ENCODE measurements at places on chromosomes 7 and 10.
A peak's percentile ranks its signal among the peaks of the same experiment; 100 is the strongest.

DNA sequence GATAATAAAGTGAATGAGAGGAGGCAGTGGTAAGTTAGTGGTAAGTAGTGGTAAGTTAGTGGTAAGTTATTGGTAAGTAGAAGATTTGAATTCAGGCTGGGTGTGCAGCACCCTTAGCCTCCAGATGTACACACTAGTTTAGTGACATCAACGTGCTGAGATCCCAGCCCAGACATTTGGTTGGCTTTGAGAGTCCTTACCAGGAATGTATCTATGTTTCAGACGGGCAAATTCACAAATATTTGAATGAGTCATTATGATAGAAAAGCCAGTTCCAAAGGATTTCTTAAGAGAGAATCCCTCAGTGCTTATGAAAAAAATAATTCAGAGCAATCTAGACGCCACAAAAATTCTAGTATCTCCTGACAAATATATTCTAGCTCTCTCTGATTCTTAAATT is 70.0 kb downstream of the ARL4A start:
- no peak for DNase-seq

DNA sequence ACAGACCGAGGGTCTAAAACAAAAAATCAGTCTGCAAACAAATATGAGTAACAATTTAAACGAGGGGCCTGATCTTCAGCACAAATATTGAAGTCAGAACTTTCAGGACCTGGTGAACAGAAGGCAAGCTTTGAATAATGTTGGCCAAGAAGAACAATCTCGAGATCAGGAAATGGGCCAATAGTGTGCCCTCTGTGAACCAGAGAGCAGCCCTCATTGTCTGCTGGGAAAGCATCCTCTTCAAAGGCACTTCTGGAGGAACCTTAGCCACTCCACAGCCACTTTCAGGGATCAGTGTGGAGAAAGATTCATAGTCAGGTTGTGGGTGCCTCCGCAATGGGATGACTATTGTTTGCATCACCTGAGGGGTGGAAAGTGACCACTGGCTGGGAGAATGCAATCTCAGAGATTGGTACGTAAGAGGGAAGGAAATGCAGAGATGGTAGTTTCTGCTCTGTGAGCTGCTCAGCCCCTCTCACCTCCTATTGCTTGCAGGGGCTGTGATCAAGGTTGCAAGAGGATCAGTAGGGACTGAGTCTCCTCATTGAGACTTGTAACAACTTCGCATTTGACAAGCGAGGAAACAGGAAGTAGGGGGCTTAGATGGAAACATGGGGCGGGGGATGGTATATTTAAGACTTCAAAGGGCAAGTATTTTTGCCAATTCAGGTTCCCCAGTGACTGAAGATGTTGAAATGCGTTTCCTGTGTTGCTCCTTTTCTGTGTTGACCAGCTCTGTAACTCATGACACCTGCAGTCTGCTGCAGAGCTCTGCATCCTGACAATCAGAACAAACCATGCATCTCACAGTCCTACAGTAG is 28.4 kb upstream of the IFRD1 start:
- DNase-seq: no peak

GRCh38 chr7:130048906-130049305 is 2.3 kb downstream of the ZC3HC1 start:
- DNase-seq: no peak

GRCh38 chr10:1057106-1057657 is 997 bp downstream of the WDR37 start:
- DNase-seq: no peak

GRCh38 chr10:61642676-61643075 is 20.1 kb upstream of the CABCOCO1 start:
- DNase-seq: no peak

DNA sequence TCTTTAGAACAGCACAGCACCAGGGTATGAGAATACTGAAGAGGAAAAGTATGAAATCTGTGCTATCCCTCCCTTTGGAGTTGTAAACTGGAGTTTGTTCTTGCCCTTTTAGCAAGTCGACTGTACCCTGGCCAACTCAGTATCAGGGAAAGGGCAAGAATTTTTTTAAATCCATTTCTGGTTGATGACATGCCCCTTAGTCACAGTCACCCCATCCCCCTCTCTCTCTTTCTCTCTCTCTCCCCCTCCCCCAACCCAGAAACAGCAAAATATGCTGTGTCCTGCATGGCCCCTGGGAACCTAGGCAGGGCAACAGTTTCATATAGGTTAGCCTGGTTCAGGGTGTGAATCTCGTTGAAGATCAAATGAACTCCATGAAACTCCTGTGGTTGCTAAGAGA is 177.7 kb upstream of the ADO start:
- no peak for DNase-seq

- no peak for DNase-seq
Observed at GRCh38 chr7:106456329-106456728, 171.5 kb upstream of the NAMPT start.

DNA sequence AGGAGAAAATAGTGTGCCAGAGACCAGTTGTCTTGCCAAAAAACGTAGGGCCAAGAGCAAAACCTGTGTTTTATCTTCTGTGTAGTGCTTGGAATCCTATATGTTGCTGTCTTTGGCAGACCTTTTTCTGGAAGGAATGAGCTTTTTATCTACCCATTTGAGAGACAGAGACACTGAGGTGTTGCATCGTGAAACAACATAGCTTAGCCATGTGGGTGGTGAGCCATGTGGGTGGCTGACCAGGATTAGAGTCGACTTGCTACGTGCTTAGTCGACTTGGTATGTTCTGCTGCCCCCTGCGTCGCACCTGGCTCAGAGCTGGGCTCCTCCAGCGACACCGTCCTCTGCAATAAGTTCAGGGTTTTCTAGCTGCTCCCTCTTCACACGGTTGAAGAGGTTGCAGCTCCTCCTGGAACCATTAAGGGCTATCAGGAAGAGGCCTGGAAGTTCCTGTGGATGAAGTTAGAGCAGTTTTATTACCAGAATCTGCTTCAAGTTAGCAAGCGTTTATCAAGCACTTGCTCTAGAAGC is 175.8 kb downstream of the SH2D4B start:
- DNase-seq: no peak

GRCh38 chr10:3699916-3700315 is 85.1 kb downstream of the KLF6 start:
- no peak for DNase-seq

- DNase-seq: no peak
Observed at GRCh38 chr7:1809070-1809469, 139.0 kb downstream of the ELFN1 start.

GRCh38 chr7:121595758-121596696 is 199.9 kb upstream of the FAM3C start:
- DNase-seq: no peak

GRCh38 chr7:112866424-112866823 is 76.2 kb upstream of the TMEM168 start:
- DNase-seq: no peak

- peak; percentile 88 for DNase-seq
Observed at GRCh38 chr7:132065193-132065988, 509.0 kb upstream of the PODXL start.

DNA sequence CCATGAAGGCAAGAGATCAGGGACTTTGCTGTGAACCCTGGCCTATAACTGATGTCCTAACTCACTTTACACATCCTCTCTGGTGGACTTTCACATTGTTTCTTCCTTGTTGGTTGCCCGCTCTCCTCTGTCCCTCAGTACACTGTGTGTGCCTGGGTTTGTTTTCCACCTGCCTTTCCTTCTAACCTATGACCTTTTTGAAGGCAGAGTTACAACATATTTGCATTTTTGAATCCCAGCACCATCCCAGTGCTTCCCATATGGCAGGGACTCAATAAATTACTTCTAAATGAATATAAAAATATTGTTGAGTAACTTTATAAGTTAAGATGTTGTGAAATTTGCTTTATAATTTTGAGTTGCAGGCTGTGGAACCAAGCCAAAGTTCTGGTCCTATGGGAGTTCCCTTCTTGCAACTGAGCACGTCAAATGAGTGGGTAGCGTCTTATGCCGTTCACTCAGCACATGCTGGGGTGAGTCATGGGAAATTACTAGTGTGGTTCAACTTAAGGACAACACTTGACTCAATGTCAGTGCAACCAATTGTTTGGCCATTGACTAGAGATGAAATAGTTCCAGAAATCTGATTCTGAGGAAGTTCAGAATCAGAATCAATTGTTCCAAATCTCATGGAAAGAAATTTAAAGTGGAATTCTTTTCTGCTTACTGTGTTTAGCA is 250.9 kb downstream of the TWIST1 start:
- DNase-seq: peak; percentile 45

- DNase-seq: no peak
Observed at GRCh38 chr7:4164556-4164955, 517.5 kb upstream of the FOXK1 start.

- no peak for DNase-seq
Observed at GRCh38 chr7:111532625-111533024, 29.7 kb downstream of the IMMP2L start.

DNA sequence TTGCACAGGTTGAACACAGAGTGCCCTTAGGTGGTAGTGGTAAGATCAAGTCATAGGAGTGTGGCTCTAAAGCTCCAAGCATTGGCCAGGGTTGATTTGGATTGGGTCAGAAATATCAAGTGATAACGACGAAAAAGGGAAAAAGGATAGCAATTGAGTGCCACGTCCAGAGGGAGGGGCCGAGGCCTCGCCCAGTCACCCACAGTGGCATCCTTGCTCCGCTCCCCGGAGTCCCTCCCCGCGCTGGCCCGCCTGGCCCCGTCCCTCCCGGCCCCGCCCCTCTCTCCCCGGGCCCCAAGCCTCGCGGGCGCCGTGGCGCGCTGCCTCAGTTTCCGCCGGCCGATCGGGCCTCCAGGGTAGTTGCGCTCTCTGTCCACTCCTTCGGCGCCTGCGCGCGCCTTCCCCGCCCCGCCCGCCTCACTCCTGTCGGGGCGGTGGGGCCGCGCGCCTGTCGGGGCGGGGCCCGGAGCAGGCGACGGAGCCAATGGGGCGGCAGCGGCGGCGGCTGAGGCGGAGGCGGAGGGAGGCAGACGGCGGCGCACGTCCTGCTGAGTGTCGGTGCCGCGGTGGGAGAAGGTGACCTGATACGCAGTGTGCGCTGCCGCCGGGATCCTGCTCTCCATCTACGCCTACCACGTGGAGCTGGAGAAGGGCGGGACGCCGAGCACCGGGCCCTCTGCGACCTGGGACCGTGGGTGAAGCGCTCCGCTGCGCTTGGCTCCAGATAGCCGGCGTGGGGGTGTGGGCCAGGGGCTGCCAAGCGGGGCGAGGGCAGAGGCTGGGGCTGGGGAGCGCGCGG is 209.1 kb upstream of the ZNF722 start:
- DNase-seq: no peak

DNA sequence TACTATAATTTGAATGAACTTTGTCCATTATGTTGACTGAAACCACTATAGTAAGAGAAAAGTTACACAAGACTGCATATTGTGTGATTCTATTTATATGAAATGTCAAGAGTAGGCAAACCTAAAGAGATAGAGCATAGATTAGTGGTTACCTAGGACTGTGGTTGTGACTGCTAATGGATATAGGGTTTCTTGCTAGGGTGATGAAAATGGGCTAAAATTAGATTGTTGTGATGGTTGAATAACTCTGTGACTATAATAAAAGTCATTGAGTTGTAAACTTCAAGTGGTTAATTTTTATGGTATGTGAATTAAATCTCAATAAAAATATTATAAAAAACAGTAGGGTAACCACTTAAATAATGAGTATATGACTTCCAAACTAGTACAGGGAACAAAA is 142.9 kb upstream of the AHR start:
- DNase-seq: no peak

DNA sequence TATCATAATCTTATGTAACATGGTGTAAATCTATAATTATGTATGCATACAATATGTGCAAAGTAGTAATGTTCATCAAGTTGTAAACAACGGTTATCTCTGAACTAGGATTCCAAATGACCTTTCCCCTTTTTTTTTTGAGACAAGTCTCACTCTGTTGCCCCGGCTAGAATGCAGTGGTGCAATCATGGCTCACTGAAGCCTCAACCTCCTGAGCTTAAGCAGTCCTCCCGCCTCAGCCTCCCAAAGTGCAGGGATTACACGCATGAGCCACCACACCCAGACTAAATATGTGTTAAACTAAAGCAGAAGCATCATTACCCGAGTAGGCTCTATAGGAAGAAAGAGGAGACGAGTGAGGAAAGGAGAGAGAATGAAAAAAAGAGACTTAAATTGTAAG is 7.8 kb upstream of the KMT2C start:
- no peak for DNase-seq

- DNase-seq: no peak
Observed at GRCh38 chr7:16193631-16194030, 227.7 kb downstream of the CRPPA start.

GRCh38 chr10:117631276-117632145 is 89.0 kb downstream of the EMX2 start:
- DNase-seq: no peak

GRCh38 chr7:103597606-103598005 is 151.6 kb upstream of the SLC26A5 start:
- DNase-seq: no peak

DNA sequence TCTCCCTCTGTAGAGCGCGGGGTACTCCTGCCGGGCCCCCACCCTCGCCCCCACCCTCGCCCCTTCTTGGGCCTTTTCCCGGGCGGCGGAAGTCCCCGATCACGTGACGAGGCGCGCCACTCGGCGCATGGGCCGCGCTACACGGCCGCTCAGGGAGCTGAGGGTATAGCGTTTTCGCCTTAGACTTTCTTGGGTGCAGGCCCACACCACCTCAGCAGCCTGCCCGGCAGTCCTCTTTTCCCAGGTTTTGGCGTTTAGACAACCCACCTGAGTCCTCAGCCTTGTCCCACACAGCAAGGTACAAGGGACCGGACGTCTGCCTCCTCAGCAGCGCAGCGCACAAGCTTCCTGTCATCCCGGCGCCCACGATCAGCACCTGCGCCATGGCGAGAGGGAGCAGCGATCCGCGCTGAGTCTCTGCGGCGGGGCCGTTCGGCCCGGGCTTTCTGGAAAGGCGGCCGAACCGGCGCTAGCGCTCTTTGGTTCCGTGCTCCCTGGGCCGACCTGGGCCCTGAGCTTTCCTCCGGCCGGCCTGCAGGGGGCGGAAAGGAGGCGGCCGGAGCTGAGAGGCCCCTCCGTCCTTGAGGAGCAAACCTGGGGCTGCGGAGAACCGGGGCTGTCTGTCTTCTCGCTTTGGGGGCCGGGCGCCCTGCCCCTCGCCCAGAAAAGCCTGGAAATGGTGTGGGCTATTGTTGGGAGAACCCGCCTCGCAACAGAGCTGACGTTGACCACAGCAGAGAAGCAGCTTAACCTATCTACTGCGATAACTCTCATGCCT is at the start of gene RNLS:
RNLS (minus strand) TSS at position 513 of the 778 bp plus-strand sequence.
- peak; percentile 30 for DNase-seq

DNA sequence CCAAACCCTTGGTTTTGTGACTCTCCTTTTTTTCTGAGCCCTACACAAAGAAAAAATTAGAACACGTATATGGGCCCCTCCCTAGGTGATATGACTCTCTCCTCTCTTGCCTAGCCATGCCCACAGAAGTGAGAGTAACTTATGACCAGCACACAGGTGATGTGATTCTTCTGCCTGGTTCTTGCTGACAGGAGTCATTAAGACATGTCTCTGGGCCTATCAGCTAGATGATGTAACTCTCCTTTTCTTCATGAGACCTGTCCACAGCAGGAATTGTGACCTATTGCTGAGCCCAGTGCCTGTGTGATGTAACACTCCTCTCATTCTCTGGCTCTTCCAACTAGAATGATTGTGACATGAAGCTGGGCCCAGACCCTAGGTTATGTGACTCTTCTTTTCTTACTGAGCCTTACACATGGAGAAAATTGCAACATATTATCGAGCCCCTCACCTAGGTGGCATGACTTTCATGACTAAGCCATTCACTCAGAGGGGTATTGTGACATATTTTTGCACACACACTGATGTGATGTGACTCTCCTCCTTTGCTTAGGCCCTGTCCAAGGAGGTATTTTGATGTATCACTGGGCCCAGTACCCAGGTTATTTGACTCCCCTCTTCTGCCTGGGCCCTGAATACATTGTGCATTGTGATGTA is 31.4 kb upstream of the ZNF107 start:
- DNase-seq: no peak

- no peak for DNase-seq
Observed at GRCh38 chr7:136925556-136925955, 57.1 kb downstream of the CHRM2 start.

All from Panc1 (cell line).